ENCODE measurements at places on chromosomes 7 and 10.

GRCh38 chr10:43852149-43852548 lies 203.5 kb upstream of the ZNF32 start:
- DNase-seq = peak; percentile 40

GRCh38 chr10:114779803-114780576 lies 41.6 kb upstream of the FHIP2A start:
- DNase-seq = peak; percentile 16

DNA sequence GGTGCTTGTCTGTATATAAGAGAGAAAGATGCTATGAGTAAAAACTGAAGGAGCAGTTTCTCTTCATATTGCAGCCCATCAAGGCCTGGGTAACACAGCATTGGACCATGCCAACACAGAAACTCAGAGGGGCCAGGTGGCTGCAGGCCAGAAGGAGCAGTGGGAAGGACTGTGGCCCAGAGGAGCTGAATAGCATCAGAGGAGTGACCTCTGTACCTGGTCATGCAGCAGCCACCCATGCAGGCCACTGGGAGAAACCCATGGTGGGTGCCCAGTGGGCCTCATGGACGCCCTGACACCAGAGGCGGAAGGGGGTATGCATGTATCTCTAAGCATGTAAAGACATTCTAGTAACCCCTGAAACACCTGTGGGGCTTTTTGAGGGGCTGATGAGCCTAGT lies 75.9 kb upstream of the YAE1 start:
- no peak for DNase-seq

- peak; percentile 91 for DNase-seq
Observed at GRCh38 chr7:16071246-16071857, 350.0 kb downstream of the CRPPA start.

GRCh38 chr7:74289659-74290552 lies 699 bp downstream of the CLIP2 start:
- DNase-seq = peak; percentile 36

DNA sequence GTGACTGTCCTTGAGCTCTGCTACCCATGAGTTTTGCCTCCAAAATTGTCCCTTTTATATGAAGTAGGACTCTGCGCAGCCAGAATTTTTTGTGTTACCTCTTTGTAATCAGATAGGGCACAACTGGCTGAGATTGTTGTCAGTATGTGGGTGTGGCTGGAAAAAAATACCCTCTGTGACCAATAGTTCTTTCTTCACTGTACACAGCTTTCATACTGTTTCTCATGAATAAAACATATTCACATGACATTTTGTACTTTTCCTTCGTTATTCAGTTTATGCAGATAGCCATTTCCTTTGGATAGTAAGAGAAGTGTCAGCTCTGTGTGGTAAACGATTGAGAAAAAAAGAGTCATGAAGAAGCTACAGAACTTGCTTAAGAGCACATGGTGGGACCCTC lies 49.6 kb upstream of the WNT8B start:
- no peak for DNase-seq

GRCh38 chr10:35735412-35735811 lies 93.3 kb upstream of the FZD8 start:
- DNase-seq = no peak

GRCh38 chr7:14045651-14046050 lies 56.2 kb upstream of the ETV1 start:
- DNase-seq = no peak

DNA sequence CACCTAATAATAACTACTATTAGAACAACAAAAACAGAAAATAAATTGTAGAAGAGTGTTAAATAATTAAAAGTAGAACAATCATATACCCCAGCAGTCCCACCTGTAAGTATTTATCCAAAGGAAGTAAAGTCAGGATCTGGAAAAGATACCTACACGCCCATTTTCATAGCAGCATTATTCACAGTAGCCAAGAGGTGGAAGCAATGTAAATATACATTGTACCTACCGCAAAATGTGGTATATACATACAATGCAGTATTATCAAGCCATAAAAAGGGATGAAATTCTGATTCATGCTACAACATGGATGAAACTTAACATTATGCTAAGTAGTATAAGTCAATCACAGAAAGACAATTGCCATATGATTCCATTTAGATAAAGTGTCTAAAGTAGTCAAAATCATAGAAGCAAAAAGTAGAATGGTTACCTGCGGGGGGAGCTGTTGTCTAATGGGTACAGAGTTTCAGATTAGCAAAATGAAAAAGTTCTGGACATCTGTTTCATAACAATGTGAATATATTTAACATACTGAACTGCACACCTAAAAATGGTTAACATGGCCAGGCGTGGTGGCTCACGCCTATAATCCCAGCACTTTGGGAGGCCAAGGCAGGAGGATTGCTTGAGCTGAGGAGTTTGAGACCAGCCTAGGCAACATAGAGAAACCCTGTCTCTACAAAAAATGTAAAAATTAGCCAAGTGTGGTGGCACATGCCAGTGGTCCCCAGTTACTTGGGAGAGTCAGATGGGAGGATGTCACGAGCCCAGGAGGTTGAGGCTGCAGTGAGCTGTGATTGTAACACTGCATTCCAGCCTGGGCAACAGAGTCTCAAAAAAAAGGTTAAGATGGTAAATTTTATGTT lies 6.0 kb upstream of the TMED4 start:
- peak; percentile 82 for DNase-seq

DNA sequence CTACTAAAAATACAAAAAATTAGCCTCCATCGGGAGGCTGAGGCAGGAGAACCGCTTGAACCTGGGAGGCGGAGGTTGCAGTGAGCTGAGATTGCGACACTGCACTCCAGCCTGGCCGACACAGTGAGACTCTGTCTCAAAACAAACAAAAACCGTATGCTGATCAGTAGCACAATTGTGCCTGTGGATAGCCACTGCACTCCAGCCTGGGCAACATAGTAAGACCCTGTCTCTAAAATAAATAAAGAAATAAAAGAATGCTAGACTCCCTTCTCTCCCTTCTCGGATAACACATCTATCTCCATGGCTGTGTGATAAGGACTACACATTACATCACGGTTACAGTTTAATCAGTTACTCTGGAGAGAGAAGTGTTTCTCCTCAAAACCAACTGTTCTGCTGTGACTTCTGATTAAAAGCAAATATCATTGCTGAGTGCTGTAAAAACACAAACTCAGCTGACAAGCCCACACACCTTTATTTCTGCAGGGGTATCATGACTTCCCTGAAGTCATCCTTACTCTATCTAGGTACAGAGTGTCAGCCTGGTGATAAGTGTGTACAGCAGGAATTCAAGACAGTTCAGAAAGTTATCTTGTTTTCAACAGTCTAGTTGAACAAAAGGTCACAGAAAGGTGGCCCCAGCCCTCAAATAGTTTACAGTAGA lies 5.3 kb upstream of the ARHGAP19 start:
- DNase-seq = no peak

DNA sequence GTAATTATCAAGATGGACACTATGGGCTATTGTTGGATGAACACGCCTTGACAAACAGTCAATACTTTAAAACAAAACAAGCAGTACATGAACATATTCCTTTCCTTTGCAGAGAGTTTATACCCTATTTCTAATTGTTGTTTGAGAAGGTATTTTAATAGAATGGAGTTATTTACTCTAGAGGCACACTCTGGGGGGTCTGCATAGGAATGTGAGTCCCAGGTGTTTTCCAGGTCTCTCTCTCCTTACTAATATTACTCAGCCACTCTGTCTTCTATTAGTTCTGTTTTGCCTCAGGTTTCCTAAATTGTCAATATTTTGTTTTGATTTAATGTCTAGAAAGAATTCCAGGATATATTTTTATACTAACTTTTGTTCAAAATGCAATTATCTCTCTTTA lies 1091.4 kb downstream of the CNTNAP2 start:
- no peak for DNase-seq

DNA sequence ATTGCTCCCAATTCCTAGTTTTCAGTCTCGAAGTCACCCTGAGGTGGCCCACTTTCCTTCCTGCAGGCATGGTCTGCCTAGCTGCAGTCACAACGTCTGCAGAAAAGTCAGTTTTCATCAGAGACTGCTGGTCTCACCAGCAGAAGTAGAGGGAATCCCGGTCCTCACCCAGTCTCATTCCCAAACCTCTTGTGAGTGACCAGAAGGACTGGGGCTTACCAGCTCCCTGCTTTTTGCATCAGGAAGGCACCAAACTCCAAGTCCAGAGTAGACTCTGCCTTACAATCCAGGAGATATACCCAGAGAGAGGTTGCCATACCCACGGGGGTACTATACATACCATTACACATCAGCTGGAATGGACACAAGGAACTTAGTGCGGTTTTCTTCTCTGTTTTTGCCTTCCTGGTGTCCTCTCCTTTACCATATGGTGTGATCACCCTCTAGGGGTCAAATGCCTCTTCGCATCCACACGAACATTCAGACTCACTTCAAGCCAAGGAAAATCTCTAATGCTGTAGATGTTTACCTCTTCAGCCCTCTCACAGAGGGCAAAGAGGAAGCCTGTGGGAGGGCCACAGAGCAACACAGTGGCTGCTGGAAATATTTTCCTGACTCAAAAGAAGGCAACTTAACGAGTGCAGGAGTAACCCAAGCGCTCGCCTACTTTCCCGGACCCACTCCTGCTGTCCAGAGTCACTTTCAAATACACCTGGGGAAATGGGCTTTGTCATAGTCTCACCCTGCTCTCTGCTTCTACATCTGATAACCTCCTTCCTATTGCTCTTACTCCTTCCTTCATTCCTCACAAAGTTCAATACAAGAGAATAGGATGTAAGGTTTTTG lies 220.9 kb downstream of the C7orf25 start:
- peak; percentile 84 for DNase-seq

GRCh38 chr7:128835231-128835751 lies 5.1 kb downstream of the FLNC start:
- DNase-seq = no peak

DNA sequence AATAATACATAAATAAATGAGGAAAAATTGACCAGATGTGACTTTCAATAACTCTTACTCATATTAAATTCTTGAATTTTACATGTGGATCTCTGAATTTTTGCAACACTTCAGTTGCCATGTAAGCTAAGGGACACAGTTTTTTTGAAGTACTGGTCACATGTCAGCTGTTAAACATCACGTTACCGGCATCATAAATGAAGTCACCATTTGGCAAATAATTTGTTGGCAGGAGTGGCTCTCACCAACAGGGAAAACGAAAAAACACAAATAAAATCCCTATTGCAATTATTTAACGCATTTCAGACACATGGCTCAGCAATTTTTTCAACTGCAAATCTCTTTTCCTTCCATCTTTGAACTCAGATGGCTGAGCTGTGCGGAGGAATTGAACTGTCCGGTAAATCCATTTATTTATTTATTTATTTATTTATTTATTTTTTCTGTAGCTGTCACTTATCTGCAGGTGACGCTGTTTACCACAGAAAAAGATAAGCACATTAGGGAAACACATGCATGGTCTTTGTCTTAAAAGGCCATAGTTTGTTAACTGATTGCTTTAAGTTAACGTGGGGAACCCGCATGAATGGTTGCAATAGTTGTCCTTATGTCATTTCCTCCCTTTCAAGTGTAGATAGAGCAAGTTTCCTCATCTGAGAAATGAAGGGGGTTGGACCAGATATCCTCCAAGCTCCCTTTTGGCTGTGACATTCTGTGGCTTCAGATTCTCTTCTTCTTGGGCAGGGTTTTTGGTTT lies 64.7 kb upstream of the JAZF1 start:
- no peak for DNase-seq

DNA sequence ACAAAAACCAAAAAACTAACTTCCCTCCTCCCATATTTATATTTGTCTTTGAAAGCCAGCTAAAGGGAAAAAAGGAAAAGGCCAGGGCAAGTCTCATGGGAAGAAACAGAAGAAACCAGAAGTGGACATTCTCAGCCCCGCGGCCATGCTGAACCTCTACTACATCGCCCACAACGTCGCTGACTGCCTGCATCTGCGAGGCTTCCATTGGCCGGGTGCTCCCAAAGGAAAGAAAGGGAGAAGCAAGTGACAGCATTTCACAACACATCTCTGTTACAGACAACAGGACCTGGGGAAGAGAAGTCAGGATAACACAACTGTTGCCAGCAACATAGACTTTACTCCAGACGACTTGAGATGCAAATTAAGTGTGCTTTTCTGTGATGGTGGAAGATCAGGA lies 9.9 kb downstream of the SMKR1 start:
- DNase-seq = no peak

DNA sequence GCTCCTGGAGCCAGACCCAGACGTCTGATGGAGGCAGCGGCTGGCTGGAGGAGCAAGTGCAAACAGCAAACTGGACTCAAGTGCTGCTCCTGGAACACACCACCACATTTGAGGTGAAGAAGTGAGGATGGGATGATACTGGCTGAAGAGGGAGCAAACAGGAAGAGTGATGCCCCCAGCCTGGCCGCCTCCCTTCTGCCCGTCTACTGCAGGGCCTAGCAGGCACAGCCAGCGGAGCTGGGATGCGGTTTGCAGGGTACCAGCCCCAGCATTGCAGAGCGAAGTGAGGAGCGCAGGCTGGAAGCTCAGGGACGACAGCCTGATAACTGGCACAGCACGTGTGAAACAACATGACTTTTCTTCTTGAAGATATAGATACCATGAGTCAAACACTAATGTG lies 111.8 kb upstream of the ZNF32 start:
- no peak for DNase-seq

DNA sequence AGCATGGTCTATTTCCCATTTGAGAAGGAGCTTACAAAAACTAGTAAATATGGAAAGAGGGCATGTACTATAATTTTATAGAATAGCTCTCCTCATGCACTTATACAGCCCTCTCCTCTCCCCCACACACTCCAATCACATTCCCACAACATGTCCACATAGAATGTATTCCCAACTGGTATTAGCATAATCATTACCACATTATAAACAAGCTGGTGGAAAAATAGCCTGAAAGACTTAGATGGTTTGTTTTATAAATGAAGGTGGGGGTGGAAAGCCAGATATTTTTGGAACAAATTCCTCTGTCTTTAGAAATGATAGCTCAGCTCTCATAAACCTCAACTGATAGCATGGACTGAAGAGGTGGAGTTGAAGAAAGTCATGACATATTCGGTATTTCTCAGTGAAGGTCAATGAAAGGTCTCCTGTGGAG lies 410.1 kb downstream of the SUGCT start:
- DNase-seq = no peak

DNA sequence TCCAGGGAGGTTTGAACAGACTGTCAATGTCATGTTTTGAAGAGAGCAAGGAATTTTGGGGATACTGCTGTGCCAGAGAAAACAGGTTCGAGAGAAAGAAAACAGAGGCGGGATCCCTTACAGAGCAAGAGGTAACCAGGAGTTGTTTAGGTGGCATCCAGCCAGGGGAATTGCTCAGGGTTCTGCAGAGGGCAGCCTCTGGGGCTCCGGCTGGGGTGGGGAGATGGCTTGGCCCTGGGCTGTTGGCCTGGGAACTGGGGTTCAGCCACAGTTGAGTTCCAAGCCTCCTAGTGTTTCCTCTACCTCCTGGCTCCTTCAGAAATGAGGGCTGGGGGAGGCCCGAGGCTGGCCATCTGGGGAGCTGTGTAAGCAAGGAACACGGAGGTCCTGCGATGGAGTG lies 68.0 kb downstream of the CAMK1D start:
- DNase-seq = no peak
